ENCODE measurements at places on chromosomes 7 and 10.

DNA sequence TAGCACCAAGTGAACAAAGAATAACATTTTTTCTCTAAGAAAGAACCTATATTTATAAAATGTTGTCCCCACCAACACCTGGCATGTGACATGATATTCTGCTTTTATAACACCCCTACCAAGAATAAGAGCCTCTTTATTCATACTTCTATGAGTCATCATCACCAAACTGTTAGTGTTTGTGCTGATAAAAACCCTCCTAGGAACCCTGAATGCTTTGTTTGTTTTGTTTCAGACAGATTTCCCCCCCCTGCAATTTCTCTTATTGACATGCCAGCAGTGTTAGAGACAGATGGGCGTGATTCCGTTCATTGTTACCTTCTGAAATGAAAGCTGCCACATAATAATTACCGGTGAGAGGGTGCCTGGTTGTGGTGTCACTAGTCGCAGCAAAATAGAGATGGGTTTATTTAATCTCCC, 651.1 kb downstream of the SORCS1 start:
- no peak overlapping the region for H3K4me3 ChIP-seq
- H3K36me3 ChIP-seq = no peaks in the 10 kb centered on the region
- DNase-seq = no peak
- no peak overlapping the region for H3K27ac ChIP-seq

GRCh38 chr7:3167551-3167950, 123.9 kb upstream of the CARD11 start:
- no peak overlapping the region for H3K27ac ChIP-seq
- peaks cover 22% of the 10 kb centered on the region for H3K4me1 ChIP-seq
- H3K27me3 ChIP-seq = peaks cover 7% of the 10 kb centered on the region
- H3K36me3 ChIP-seq = peaks cover 16% of the 10 kb centered on the region
- no peak for DNase-seq

DNA sequence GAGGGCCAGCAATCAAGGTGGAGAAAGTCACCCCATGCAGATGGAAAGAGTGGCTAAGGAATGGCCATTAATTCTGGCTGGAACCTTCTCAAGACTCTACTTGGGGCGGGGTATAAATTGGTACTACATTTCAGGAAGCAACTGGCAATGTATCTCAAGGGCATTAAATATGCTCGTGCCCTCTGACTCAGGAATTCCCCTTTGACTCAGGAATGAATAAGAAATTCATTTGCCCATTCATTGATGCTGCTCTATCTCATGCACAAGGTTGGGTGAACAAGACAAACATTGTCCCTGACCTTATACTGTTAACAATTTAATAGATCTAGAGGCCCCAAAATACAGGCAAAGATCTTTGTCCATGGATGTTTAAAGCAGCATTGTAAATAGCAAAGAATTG, 188.1 kb downstream of the MYOF start:
- DNase-seq = no peak
- H3K36me3 ChIP-seq = no peaks in the 10 kb centered on the region
- H3K27ac ChIP-seq = no peak overlapping the region
- no peak overlapping the region for H3K4me3 ChIP-seq
- no peaks in the 10 kb centered on the region for H3K4me1 ChIP-seq

GRCh38 chr7:109009636-109010035, 440.0 kb downstream of the DNAJB9 start:
- H3K27me3 ChIP-seq = peaks cover 2% of the 10 kb centered on the region
- DNase-seq = no peak
- H3K27ac ChIP-seq = no peak overlapping the region
- no peaks in the 10 kb centered on the region for H3K4me1 ChIP-seq
- H3K36me3 ChIP-seq = no peaks in the 10 kb centered on the region
- H3K4me3 ChIP-seq = no peak overlapping the region

DNA sequence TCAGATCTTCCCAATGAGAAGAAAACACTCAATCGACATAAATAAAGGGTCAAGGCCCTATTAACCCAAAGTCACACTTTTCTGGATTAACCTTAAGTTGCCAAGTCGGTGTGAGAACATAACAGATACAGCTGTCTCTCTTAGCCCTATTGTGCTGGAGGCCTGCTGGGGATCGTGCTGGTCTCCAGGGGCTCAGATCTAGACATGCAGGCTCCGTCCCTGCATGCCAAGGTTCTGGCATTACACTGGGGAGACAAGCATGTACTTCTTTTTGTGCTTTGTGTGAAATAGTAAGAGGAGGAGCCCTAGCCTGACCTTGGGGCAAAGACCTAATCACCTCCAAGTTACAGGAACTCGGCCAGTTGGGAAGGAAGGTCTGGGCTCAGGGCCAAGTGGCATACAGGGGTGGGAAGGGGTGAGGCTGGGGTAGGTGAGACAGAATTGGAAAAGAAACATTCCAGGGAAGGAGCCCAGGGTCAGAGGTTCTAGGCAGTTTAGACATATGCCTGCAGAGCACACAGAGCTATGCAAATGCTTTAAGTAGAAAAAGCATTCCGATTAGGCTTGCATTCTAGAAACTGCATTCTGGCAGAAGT, 216.4 kb downstream of the HECW1 start:
- H3K27me3 ChIP-seq = peaks cover 5% of the 10 kb centered on the region
- peak overlapping the region; percentile 35 for H3K27ac ChIP-seq
- H3K4me1 ChIP-seq = peaks cover 42% of the 10 kb centered on the region
- peaks cover 7% of the 10 kb centered on the region for H3K36me3 ChIP-seq
